Astrocyte of the cerebellum (primary cell): ENCODE measurements at places on chromosomes 1 and 21.

DNA sequence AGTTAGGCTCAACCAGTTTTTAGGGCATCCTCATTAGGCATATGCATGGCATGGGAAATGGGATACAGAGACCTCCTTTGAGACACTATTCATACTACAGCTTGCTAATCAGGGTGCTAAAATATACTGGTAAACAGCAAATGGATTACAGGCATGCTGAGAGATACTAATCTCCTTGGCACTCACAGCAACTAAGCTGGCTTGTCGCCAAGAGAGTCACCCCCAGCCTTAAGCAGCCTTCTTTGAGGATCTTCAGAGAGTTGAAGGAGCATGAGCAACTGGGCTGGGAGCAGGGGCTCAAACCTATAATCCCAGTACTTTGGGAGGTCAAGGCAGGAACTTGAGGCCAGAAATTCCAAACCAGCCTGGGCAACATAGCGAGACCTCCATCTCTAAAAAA, 120.1 kb upstream of the NR5A2 start:
- DNase-seq, result no peak

- no peak for DNase-seq
Observed at GRCh38 chr1:227661495-227661894, 73.6 kb downstream of the JMJD4 start.

GRCh38 chr1:33195556-33195955, 13.7 kb upstream of the TRIM62 start:
- no peak for DNase-seq

GRCh38 chr1:221725735-221726672, 15.9 kb downstream of the DUSP10 start:
- DNase-seq, result no peak

DNA sequence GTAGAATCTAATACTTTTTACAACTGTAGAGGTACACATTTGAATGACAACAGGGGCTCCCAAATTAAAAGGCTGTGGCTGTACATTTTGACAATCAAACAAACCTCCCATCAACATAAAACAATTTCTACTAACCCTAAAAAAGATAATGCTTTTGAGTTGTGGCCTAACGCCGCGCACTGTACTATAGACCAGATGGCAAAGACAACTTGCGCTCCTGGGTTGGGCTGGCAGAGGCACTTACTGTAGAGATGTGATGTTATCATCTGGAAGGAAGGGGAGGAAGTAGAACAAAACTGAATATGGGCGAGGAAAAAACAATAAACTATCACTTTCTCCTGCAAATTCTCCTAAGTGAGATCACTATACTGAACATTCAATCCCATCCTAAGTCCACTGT, 26.1 kb downstream of the SPRTN start:
- DNase-seq, result no peak

DNA sequence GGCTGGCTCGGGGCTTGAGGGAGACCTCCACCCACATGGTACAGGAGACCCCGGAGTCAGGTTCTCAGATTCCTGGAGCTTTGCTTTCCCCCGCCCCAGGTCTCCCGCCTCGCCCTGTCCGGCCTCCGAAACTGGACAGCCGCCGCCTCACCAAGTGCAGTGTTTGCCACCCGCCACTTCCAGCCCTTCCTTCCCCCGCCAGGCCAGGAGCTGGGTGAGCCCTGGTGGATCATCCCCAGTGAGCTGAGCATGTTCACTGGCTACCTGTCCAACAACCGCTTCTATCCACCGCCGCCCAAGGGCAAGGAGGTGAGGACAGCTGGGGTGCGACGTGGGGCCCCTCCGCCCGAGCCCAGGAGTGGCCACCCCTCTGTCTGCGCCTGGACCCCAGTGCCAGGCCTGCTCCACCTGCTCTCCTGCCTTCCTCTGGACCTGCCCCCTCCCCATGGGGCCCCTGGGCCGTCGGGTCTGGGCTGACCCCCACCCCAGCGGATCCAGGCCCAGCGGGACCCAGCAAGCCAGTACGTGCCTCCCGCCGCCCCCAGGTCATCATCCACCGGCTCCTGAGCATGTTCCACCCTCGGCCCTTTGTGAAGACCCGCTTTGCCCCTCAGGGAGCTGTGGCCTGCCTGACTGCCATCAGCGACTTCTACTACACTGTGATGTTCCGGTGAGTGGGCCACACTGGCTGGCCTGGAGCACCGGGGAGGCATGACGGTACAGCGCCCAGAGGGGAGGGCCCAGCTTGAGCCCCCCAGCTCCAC, 8.7 kb downstream of the SELENON start:
- no peak for DNase-seq

- DNase-seq, result no peak
Observed at GRCh38 chr1:188056011-188056410, 1227.3 kb downstream of the PLA2G4A start.

DNA sequence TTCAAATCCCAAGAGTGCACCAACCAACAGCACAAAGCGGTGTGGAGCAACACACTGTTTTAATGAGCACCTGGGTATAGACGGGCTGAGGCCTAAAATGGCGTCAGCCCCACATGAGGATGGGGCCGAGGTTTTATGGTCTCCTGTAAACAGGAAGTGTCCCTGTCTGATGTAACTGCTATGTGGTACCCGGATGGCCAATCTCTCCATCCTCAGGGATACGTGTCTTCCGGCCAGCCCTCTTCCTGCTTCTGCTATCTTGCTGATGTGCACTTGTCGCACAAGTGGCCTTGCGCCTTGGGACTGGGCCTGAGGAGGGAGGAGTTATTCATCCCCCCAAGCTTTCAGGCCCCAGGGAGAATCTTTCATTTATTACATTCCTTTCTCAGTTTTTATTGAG, 73.5 kb downstream of the CNST start:
- DNase-seq, result no peak

DNA sequence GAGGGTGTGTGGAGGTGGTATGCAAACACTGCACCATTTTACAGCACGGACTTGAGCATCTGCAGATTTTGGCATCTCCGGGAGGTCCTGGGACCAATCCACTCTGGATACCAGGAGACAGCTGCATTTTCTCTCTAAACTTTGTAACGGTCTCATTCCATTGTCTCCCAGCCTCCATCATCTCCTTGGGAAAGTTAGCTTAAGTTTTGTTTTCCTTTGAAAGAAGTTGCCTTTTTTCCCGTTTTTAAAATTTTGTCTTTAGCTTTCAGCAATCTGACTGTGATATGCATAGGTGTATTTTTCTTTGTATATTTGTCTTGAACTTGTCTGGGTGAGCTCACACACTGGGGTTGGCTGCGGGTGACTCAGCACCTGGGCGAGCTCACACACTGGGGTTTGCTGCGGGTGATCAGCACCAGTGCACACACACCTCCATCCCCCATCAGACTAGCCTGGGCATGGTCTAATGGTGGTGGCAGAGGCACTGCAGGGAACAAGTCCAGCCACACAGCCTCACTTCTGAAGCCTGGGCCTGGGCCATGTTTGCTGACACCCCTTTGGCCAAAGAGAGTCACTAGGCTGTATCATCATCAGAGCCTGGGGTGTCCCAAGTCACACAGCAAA, 32.1 kb upstream of the COL18A1 start:
- DNase-seq, result no peak

GRCh38 chr1:234558330-234558836, 51.6 kb downstream of the IRF2BP2 start:
- no peak for DNase-seq
